SJSA1 (cell line): ENCODE measurements at places on chromosomes 7 and 10.

GRCh38 chr7:137669706-137670105, 177.1 kb downstream of the DGKI start:
- DNase-seq: peak; percentile 66

DNA sequence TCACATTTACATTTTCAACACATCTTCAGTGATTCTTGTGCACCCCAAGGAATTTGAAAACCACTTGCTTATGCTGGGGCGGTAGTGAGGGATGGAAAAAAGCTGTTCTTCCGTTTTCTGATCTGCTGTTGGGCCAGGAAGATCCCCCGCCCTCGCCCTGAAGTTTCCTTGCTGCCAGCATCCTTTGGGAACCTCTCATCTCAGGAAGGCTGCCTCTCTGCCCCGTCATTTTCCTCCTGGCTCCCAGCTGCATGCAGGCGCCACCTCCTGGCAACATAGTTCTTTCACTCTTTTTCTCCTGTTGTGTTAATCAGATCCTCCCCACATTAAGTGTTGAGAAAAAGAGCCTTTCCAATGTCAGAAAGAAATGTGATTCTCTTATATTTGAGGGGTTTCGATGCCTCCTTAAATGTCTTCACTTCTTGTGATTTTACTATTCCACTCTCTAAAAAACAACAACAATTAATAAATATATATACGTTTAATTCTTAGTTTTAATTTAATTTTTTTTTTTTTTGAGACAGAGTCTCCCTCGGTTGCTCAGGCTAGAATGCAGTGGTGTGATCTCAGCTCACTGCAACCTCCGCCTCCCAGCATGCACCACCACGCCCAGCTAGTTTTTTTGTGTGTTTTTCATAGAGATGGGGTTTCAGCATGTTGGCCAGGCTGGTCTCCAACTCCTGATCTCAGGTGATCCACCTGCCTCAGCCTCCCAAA, 122.9 kb downstream of the RALA start:
- peak; percentile 81 for DNase-seq

GRCh38 chr7:27608776-27609495, 53.7 kb downstream of the HIBADH start:
- peak; percentile 24 for DNase-seq

DNA sequence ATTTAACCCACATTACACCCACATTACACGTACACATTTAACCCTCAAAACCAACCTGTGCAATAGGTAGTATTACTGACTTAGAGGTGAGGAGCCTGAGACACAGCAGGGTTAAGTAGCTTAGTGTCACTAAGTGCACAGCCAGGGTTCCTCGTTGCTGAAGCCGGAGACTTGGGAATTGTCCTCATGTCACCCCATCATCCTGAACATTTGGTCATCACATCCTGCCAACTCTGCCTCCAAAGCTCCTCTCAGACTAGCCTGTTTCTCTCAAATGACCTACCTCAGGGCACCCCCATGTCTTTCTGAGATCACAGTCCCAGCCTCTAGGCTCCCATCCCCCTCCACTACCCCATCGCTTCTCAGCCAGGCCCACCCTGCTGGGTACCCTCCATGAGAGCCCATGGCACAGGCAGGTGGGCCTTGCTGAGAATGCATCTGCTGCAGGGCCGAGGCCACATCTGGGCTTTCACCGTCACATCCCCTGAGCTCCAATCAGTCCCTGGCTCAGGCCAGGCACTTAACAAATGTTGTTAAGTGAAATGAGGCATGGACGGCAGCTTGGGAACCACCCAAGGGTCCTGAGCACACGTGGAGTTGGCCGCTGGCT, 21.1 kb upstream of the PCBD1 start:
- no peak for DNase-seq

DNA sequence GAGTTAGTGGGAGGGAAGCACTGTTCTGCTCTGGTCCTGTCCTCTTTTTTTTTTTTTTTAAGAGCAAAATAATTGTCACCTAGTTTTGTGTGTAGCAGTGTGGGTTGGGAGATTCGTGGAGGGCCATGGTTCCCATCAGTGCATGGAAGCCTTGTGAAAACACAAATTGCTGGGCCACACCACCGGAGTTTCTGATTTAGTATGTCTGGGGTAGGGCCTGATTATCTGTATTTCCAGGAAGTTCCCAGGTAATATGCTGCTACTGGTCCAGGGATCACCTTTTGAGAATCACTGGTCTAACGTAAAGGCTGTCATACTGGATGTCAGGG, 191.3 kb downstream of the GATA3 start:
- DNase-seq: no peak

DNA sequence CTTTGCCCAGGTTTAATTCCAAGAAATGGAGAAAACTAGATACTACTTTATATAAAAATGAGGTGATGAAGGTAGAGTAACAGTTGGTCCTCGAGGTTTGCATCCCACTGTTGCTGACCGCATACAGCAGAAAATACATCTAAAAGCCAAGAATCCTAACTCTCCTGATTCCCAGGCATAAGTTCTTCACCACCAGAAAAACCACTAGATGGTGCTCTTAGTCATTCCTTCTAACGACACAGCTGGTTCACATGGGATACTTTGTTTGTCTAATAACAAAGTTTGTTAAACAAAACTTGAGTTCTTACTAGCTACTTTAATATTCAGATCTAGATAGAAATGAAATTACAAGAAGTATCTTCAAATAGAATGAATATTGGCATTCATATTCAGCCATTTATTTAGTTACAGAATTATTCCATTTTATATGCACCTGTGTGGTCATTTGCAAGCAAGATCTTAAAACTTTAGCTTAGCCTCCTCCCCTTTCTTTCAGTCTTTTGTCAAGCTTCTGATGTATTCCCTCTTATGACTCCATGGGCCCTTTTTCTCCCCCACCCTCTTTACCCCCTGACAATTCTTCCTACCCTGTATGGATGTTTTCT, 54.1 kb upstream of the CYP26C1 start:
- peak; percentile 65 for DNase-seq

DNA sequence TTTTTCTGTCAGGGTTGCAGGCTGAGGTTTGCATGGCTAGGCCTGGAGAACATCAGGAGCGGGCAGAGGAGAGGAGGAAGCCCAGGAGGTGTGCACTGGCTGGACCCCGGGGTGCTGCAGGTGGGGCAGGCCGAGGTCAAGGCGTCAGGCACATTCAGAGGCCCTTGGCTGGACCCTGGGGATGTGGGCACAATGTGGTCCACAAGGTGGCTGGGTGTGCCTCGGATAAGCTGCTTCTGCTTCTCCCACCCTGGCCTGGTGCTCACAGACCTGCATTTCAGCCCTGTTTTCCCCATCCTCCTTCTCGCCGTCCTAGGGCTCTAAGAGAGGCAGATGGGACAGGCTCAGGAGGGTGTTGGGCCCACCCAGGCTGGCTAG, 108.2 kb downstream of the ADCY1 start:
- DNase-seq: peak; percentile 16

DNA sequence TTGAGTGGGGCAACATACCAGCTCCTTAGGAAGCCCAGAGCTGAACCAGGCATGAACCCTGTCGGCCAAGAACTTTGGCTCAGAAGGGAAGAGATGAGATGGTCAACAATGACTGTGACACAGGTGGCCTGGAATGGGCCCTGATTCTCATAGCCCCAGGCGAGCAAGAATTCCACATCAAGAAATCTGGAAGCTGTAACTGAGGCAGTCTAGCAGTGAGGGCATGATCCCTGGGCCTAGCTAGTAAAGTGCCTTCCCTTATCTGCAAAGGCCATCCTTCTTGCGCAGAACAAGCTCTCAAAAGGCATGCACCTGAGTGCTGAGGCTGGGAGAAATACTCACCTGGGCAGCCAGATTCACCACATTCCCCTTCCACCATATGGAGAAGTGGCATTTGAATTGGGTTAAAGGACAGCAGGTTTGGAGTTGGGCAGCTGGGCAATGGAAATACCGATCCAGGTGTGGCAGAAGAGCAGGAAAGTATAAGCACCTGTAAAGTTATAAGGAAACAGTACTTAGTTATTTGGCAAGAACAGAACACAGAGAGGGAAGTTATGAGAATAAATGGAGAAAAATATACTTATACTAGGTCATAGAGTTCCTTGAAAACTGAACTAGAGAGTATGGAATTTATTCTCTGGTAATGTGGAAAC, 78.6 kb upstream of the CAPZA2 start:
- no peak for DNase-seq

DNA sequence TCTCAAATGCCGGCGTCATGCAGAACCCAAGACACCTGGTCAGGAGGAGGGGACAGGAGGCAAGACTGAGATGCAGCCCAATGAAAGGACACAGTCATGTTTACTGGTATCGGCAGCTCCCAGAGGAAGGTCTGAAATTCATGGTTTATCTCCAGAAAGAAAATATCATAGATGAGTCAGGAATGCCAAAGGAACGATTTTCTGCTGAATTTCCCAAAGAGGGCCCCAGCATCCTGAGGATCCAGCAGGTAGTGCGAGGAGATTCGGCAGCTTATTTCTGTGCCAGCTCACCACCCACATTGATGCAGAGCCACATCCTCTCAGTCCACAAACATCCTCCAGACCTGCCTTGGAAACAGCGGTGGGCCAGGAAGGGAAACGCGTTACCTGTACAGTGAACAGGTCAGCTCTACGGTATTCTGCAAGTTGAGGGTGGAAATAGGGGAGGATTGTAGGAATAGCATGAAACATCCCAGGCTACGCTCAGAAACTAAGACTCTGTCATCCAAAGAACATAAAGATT, 133.1 kb upstream of the PRSS1 start:
- DNase-seq: no peak

GRCh38 chr10:119947300-119947699, 54.8 kb downstream of the SEC23IP start:
- DNase-seq: no peak

- no peak for DNase-seq
Observed at GRCh38 chr10:131323025-131323424, 11.5 kb upstream of the TCERG1L start.

DNA sequence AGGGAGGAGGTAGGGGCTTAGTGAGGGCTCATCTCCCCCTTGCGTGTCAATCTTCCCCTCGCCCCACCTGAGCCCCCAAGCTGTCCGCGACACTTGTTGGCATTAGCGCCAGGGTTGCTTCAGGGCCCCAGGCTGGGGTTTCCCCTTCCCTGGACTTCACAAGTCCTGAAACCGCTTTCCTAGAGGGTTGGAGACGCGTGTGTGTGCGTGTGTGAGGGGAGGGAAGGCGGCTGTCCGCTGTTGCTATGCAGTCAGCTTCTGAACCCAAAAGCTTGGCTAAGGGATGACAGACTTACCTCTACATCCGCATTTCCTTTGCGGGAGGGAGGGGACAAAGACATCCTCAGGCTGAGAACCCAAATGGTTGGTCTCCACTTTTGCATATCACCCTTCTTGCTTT, 803 bp downstream of the GOLGA7B start:
- no peak for DNase-seq

GRCh38 chr7:107658467-107658866, 2.2 kb upstream of the SLC26A4 start:
- DNase-seq: no peak

GRCh38 chr7:120615703-120616102, 242.2 kb downstream of the TSPAN12 start:
- DNase-seq: no peak

DNA sequence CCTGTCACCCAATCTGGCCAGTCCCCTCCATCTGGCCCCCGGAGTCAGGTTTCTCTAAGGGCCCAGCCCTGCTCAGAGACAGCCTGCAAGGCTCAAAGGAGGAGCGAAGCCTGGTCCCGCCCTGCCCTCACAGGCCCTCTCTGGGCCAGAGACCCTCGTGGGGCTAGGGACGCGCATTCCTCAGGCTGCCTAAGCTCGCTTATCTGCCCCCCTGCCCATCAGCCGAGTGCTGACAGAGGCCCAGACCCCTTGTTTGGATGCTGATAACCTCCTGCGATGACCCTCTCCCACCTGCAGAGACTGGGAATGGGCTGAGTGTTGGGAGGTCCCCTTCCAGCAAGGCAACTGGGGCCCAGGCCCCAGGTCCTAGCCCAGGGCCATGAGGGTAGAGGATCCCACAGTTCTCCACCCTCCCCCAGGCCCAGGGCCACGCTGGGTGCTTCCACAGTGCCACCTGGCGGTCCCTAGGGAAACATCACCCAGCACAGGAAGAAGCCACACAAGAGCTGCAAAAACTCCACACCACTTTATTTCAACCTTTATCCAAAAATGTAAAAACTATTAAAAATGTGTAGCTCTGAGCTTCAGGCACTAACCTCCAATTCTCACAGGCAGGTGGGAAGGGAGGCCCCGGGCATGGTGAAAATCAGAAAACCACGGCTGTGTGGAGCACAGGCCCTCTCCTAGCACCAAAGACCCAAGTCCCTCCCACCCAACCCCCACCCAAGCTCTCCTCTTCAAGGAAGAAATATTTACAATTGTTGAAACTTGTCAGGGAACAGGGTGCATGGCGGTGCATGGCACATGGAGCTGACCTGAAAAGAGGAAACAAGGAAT, 2.2 kb downstream of the NPM3 start:
- DNase-seq: peak; percentile 70

DNA sequence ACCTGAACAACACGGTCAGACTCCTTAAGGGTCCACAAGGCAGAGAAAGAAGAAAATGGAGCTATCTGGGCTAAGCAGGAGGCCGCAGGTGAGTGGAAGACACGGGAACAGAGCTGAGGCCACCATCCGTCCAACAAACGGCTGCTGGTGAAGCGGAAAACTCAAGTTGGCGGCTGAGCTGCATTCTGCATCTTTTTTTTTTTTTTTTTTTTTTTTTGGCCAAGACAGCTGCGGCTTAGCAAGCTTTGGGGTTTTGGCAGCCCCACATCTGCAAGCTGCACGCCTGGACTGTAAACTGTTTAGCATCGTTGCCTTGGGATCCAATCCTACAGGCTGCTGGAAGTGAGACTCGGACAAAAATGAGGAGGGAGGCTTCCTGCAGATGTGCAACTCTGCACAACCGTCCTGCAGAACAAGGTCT, 37.4 kb downstream of the RGS10 start:
- no peak for DNase-seq

DNA sequence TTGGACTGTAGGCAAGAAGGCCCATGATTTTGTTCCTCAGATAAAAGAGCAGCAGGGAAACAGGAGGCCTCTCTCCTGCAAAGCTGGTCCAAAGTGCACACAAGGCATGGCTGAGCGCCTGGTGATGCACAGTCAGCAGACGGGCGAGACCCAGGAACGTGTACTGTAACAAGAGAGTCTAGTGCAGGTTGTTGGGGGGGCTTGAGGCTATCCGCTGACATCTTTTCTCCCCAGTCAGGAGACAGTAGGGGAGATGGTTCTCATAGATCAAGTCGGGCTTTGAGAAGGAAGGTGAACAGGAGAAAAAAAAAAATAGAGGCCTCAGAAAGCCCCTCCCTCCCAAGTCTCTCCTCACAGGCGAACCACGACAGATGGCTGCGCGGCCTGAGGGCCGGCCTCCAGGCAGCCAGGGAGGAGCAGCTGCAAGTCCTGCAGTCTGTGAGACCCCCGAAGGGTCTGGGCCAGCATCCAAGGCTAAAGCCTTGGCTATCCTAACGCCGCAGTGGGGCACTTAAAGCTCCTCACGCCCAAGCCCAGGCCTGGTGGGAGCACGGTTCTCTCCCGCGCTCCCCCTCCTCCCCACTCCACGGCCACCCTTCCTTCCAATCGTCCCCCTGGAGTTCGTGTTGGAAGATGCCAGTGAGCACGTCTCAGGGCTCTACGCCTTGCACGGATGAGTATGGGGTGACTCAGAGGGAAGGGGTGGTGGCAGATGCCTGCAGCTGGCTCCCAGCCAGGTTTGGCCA, 68.3 kb downstream of the PRKAG2 start:
- DNase-seq: no peak
